ENCODE measurements at places on chromosomes 12 and 14. TPM values are rescaled to one million over a fixed set of nuclear protein-coding genes. Genes with fewer than 3 reads are reported as not detected.
A peak's percentile ranks its signal among the peaks of the same experiment; 100 is the strongest.

GRCh38 chr12:68815232-68815927, 7.4 kb downstream of the MDM2 start:
- DNase-seq: no peak

- DNase-seq: no peak
Observed at GRCh38 chr12:121089031-121089812, 43.5 kb upstream of the P2RX7 start.

GRCh38 chr14:91402771-91403600, 14.6 kb downstream of the CCDC88C start:
- peak; percentile 69 for DNase-seq

DNA sequence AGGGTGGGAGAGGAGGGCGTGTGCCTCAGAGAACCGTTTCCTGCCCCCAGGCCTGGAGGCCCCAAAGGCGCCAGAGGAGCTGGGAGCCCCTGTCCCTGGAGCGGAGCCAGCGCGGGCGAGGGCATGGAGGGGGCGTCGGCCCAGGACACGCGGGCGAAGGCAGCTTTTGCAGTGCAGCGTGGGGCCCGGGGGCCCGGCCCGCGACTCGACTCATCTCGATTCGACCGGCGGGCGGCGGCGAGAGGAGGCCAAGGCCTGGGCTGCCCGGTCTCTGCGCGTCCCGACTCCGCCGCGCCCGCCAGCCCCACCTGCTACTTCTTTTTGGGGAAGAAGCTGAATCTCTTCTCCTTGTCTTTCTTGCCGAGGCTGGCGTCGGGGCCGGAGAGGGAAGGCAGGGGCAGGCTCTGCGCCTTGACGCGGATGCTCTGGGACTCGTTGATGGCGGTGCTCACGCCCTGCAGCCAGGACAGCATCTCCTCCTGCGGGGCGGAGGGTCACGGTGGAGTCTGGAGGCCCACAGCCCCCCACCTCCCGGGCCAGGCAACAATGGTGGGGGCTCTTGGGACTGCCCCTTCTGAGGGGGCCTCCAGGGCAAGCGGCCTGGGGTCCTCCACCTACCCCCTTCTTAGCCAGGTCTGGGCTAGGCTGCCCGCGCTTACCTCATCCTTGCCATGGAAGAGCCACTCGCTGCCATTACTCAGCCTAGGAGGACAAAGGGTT, 44.9 kb downstream of the PLEKHG3 start:
- DNase-seq: no peak

- DNase-seq: no peak
Observed at GRCh38 chr14:61547186-61548069, 147.9 kb upstream of the HIF1A start.

GRCh38 chr12:52617403-52617785, 965 bp downstream of the KRT73 start:
- DNase-seq: no peak

GRCh38 chr12:31477687-31478086, 113.2 kb downstream of the DENND5B start:
- DNase-seq: no peak

DNA sequence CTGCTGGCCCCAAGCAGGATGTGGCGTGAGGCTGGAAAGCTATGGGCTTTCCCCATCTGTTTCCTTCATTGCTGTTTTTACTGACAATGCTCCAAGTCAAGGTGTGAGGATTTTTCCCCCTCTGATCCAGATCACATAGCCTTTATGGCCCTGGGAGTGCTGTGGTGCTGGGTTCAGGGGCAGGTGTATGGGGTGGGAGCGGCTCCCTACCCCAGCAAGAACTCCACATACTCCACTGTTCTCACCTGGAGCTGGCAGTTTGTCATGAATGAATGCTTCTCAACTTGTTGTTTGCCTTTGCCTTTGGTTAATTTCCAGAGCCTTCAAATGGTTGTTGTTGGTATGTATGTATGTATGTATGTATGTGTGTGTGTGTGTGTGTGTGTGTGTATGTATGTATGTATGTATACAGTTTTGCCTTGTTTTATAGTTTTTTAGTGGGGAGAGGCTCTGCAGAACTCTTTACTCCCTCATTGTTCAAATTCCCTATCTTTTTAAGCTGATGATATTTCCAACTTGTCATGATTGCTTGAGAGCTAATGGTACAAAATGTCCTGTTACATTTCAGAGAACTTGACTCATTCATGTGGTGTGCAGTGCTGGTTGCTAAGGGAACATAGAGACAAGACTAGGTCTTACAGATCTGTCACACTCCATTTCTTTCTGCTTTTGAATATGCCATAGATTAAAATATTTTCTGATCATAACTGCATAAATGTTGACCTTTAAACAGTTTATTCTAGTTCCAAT, 36.6 kb upstream of the ASPG start:
- DNase-seq: no peak

DNA sequence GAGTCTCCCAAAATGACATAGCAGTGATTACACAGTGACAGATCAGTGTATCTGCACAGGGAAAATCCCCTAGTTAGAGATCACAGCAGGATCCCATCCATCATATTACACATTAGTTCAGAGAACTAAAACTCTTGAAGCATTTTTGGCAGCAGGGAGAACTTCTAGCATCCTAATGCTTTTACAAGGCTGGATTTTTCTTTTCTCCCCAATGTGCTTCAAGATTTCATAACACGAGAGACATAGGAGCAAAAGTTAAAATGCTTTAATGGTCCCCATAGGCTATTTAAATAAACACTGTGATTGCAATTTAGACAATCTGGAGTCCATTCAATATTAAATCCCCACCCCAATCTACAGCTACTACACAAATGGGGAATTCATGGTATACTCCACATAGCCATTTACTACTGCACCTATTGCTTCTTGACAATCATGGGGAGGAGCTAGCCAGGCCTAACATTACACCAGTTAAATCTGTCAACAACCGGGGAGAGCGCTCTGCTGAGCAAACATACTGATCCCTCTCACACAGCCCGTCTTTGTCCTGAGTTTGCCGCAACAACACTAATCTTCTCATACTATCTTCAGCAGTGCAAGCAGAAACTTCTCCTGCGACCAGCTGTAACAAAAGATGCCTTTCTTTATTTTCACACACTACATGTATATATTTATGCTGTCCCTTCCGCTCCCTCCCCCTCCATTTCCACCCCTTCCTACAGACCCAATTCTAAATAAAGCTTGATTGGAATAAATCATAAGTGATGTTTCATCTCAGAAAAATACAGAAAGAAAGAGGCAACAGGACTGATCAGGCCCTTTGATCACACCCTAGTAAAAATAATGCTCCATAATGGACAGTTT, 120.3 kb upstream of the SOX5 start:
- peak; percentile 17 for DNase-seq

DNA sequence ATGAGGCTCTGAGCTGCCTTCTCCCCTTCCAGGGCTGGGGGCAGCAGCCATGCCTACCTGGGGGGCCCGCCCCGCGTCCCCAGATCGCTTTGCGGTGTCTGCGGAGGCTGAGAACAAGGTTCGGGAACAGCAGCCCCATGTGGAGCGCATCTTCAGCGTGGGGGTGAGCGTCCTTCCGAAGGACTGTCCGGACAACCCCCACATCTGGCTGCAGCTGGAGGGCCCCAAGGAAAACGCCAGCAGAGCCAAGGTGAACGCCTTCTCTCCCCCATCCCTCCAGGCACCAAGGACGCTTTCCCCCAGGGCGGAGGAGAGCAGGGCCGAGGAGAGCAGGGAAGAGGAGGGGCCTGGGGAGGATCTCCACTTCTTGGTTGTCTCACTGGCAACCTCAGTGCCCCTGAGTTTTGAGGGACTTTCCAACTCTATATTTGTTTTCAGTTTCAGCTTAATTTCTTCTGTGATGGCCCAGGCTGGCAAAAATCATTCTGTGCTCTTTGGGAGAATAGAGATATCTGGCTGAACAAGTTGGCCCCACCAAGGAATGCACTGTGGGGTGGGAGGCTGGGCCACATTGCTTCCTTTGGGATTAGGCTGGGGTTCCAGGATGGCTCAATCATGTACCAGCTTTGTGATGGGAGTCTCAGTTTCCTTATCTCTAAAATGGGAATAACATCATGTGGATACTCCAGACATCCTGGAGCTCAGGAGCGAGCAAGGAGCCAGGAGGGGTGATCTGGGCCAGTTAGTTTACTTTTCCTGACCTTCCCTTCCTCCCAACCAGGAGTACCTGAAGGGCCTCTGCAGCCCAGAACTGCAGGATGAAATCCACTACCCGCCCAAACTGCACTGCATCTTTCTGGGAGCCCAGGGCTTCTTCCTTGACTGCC, 1.2 kb downstream of the KHNYN start:
- DNase-seq: peak; percentile 37

- no peak for DNase-seq
Observed at GRCh38 chr12:109139791-109140190, 23.4 kb downstream of the ACACB start.

- no peak for DNase-seq
Observed at GRCh38 chr12:81143057-81143456, 65.2 kb downstream of the ACSS3 start.

The KRT73 gene
- not detected for total RNA-seq

The NTS gene
- total RNA-seq: 0.17 TPM

The AGAP2 gene
- 2.6 TPM for total RNA-seq

The CBLN3 gene
- 14.0 TPM for total RNA-seq

The DLGAP5 gene
- total RNA-seq: 1.2 TPM
